ENCODE measurements at places on chromosomes 1 and 21. TPM values are rescaled to one million over a fixed set of nuclear protein-coding genes. Genes with fewer than 3 reads are reported as not detected.

DNA sequence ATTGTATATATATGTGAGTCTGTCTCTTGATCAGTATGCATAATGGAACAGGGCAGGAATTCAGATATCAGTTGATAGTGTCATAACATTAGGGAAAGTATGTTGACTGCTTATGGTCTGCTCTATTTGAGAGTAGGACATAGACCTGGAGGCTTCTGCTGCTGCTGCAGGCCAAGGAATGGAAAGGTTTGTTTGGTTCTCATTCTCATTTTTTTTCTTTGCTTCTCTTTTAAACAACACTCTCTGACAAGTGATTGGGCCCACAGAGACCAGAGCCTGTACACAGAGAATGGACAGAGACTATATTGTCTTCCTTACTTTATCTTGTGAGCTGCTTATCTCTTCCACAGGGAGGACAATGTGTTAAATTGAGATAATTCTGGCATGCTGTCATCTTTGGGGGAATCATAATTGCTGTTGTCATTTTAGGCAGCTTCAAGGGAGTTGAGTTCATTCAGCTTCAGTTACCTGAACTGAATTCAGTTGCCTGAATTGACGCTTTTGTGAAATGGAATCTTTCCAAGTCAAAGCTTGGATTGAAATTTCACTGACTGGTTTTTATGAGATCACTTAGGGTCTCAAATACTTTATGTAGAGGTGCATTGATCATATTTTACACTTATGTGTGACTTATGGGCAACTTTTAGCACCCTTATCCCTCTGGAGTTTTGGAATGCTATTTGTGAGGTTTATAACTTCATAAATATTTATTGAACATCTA, 16.9 kb downstream of the CAP1 start:
- DNase-seq, result no peak
- peaks cover 23% of the 10 kb centered on the region for H3K4me1 ChIP-seq
- peaks cover 34% of the 10 kb centered on the region for H3K36me3 ChIP-seq
- H3K4me3 ChIP-seq, result no peak overlapping the region
- H3K27me3 ChIP-seq, result no peaks in the 10 kb centered on the region

DNA sequence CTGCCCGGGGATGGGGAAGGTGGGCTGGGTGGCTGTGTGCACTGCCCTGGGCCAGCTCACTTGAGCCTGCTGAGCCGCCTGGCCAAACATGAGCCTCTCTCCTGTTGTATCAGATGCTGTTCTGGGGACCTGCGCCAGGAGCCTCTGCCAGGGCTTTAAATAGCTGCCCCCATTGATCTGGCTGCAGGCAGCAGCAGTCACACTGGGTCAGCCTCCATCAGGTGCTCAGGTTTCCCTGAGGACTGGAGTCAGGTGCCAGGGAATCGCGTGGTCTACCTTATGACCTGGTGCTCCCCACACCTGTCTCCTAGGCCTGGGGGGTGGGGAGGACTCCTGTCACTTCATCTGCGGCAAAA, 700 bp upstream of the CCDC28B start:
- DNase-seq, result no peak
- peak overlapping the region; percentile 73 for H3K27ac ChIP-seq
- peaks cover 14% of the 10 kb centered on the region for H3K4me1 ChIP-seq
- H3K4me3 ChIP-seq, result peak overlapping the region; percentile 64
- H3K36me3 ChIP-seq, result peaks cover 4% of the 10 kb centered on the region

DNA sequence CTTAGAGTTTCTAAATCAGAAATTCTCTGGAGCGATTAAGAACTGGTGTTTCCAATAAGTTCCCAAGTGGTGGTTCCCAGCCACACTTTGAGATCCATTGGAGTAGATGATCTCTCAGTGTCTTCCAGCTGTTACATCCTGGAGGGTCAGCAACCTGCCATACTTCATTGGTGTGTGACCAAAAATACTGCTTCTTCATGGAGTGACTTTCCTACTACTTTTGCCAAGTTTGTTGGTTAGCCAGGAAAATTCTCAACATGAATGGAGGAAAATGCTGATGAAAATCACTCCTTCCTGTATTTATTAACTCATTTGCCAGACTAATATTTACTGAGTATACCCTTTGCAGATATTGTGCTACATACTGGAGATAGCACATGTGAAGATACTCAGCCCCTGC, 186.1 kb downstream of the FGGY start:
- no peak for DNase-seq
- H3K4me3 ChIP-seq, result no peak overlapping the region
- peaks cover 6% of the 10 kb centered on the region for H3K4me1 ChIP-seq
- no peaks in the 10 kb centered on the region for H3K27me3 ChIP-seq

DNA sequence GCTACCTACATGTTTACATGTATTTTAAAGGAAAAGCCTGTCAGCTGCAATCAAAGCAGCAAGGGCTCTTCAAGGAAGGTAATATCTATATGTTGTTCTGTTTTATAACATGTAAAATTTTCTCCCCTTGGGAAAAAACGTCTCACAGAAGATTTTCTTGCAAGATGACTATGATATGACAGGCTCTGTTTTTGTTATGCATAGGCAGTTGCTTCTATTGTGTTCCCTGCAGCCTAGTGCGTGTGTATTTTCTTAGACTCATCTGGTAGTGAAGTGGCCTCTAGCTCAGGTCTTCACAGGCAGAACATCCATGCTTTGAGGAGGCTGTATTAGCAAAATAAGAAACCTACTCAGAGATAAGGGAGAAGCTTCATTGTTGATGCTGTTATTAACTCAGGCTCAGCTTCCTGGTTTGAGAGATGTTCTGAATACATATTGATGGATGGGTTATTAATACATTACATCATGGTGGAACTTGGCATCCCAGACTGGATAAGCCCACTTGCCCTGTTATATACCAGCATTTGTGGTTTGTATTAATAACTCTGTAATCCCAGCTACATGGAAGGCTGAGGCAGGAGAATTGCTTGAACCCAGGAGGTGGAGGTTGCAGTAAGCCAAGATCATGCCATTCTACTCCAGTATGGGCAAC, 35.8 kb downstream of the LAMC1 start:
- no peaks in the 10 kb centered on the region for H3K27me3 ChIP-seq
- no peak overlapping the region for H3K4me3 ChIP-seq
- no peak overlapping the region for H3K27ac ChIP-seq
- no peaks in the 10 kb centered on the region for H3K36me3 ChIP-seq
- DNase-seq, result no peak

DNA sequence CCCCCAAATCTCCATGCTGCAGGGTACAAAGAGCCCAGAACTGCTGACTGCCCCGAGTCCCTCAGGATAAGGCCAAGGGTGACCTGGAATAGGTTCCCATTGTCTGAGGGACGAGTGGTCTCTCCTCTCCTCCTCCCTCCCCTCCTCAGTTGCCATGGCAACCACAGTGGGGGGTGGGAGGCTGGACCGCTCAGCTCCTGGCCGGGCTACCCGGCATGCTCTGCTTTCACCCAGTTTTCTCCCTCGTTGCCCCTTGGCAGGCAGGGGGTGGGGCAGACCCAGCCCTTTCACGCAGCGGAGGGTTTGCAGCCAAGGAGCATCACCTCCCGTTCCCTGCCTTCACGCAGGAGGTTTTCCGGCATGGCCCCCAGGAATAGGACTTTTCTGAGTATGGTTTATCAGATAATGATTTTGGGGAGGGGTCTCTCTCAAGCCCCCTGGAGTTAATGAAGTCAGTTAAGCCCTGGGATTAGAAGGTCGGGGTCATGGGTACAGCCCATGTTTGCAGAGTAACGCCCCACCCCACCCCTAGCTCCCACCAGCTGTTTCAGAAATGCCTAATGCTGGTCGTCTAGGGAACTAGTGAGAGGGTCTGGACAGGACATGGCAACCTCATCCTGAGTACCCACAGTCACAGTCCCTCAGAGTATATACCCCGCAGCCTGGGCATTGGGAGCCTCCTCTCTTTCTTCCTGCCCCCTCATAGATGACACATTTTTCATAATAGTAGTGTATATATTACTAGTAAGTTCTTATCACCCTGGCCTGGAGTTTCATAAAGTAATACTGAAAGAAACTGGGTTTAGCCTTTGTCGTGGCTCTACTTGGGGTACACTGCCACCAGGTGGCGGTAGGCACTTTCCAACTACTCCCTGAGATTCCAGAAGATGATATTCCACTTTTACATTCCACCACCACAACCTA, 20.7 kb downstream of the C1QB start:
- H3K27ac ChIP-seq, result no peak overlapping the region
- no peaks in the 10 kb centered on the region for H3K4me1 ChIP-seq
- no peak overlapping the region for H3K4me3 ChIP-seq
- peaks cover 86% of the 10 kb centered on the region for H3K27me3 ChIP-seq
- no peak for DNase-seq

GRCh38 chr1:14677292-14677971, 78.9 kb downstream of the KAZN start:
- H3K4me1 ChIP-seq, result no peaks in the 10 kb centered on the region
- H3K36me3 ChIP-seq, result no peaks in the 10 kb centered on the region
- no peaks in the 10 kb centered on the region for H3K27me3 ChIP-seq
- H3K4me3 ChIP-seq, result no peak overlapping the region
- H3K27ac ChIP-seq, result no peak overlapping the region

Gene VSIG8
- polyA plus RNA-seq, result not detected

Gene S100A4
- 24.6 TPM for polyA plus RNA-seq

Gene IL19
- polyA plus RNA-seq, result not detected

Gene CRNN
- polyA plus RNA-seq, result not detected

Gene B3GALT2
- 19.1 TPM for polyA plus RNA-seq

Gene TOMM40L
- 9.2 TPM for polyA plus RNA-seq

Gene HS2ST1
- 71.5 TPM for polyA plus RNA-seq

Gene LCE1A
- polyA plus RNA-seq, result not detected

Gene LBR
- polyA plus RNA-seq, result 95.2 TPM

Gene PGLYRP3
- polyA plus RNA-seq, result not detected

Gene C1QC
- polyA plus RNA-seq, result 26.5 TPM

Gene TNFRSF4
- 2.3 TPM for polyA plus RNA-seq

Gene RGS16
- polyA plus RNA-seq, result 6.9 TPM

Gene C1orf74
- polyA plus RNA-seq, result 3.1 TPM

Gene LRRIQ3
- polyA plus RNA-seq, result 1.8 TPM

Gene MAP1LC3C
- polyA plus RNA-seq, result 1.5 TPM

Gene TP73
- 1.9 TPM for polyA plus RNA-seq

Gene SLC44A3
- 49.9 TPM for polyA plus RNA-seq
